Fibroblast of skin of left quadriceps (primary cell): ENCODE measurements at places on chromosomes 1 and 21.
A peak's percentile ranks its signal among the peaks of the same experiment; 100 is the strongest.

- DNase-seq = no peak
These were observed 3.8 kb downstream of the EFNA3 start for GRCh38 chr1:155082301-155083051.

DNA sequence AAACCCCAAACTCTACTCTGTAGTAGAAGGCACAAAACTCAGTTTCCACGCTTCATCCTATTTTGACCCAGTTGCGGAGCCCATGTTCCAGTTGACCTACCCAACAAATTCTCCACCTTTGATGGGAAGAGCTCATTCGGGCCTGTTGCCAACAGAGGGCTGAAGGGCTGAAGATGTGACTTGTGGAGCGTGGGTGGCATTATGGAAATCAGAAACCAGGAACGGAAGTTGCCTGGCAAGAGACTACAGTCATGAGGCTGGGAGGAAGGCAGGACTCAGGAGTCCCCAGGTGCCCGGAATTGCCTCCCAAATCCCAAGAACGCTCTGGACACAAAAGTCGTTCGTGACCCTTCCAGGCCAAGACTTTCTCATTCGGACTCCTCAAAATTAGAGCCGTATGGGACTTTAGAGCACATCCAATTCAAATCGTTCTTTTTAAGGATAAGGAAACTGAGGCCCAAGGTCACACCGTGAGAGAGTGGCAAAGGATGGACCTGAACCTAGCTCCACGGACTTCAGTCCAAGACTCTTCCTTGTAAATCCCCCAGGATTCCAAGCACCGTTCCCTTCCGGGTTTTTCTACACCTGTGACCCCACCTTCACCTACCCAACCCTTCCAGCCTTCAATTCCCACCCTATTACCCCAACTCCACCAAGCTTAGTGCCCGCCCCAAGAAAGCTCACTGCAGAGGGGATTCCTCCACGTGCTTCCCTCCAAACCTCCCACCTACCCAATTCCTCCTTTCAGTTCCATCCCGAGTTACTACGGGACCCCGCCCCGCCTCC lies 739 bp downstream of the SMG5 start:
- DNase-seq = no peak

DNA sequence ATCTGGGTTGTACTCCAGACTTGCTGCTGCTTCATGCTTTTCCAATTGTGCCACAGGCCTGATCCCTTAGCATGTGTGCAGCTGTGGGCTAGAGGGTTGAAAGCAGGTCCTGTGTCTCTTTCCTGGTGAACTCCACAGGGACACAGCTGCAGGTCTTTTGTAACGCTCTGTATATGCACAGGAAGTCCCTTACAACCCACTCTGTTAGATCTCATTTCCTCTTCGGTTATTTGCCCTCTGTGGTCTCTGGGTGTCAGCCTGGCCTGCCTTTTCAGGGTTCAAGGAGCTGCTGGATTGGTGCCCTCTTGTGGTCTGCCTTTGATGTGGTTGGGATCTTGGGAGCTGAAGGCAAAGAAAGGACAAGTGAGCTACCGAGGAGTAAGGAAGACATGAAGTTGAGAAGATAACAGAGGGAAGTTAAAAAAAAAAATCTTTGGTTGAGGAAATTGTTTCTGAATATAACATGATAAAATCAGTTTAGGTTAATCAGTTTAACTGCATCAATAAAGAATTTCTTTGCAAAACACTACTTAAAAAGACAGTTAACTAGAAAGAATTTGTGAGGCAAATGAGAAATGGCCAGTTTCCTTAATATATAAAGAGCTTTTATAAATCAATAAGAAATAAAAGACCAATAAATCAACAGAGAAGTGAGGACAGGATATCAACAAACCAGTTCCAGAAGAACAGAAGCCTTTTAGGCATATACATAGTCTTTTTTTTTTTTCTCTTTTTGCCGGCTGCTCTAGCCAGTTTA lies 44.1 kb downstream of the UCK2 start:
- DNase-seq = no peak

- DNase-seq = no peak
These were observed 7.5 kb downstream of the PUM1 start for GRCh38 chr1:31058012-31058411.

- no peak for DNase-seq
These were observed 19.7 kb upstream of the ATP13A2 start for GRCh38 chr1:17031436-17031835.

DNA sequence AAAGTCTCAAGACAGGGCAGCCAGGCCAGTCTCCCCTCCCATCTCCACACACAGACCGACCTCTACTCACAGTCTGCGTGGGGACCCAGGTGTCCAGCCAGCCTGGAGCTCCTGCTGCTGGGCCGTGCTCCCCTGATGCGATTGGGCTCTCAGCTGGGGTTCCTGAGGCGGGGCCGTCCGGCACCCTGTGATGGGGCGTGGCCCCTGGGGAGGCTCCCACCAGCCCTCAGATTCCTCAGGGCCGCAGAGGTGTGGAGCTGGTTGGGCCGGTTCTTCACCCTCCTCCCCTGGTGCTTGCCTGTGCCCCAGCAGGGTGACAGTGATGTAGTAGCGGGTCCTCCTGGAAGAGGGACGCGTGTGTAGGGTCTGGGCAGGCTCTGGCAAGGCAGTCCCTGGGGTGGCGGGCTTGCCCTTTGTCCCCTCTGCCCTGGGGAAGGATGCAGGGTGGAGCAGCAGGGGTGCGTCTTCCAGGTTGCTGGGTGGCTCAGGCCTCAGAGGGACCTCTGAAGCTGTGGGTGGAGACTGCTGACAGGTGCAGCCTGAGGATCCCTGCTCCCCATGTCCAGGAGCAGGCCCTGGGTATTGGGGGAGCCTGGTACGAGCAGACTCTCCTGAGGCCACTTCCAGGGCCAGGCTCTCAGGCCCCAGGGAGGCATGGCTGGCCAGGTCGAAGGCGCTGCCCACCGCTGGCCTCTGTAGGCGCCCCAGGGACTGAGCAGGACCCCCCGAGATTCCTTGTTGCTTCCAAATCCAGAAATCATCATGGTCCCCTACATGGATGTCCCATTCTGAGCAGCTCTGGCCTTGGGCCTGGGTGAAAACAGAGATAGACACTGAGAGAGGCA lies at the start of gene CRYBG2:
CRYBG2 (minus strand) TSS at position 155 of the 845 bp plus-strand sequence. CDS start 7,473 bp downstream, outside the sequence.
- no peak for DNase-seq

DNA sequence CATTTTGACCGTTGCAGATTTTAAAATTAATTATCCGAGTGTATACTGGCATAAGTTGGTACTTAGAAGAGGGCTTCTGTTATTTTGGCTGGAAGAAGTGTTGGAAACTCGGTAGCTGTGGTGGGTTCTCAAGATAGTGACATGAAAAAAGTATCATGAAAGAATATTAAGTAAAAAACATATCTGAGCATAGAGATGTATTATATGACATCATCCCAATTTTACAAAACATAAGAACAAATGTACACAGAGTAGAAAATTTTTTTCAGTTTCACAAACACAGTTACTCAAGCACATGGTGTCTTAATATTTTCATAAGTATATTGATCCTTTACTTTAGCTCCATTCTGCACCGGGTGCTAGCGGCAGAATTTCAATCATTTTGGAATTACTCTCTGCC lies 684 bp downstream of the IFI16 start:
- no peak for DNase-seq

GRCh38 chr1:182890927-182891610 lies 51.9 kb downstream of the DHX9 start:
- DNase-seq = no peak

DNA sequence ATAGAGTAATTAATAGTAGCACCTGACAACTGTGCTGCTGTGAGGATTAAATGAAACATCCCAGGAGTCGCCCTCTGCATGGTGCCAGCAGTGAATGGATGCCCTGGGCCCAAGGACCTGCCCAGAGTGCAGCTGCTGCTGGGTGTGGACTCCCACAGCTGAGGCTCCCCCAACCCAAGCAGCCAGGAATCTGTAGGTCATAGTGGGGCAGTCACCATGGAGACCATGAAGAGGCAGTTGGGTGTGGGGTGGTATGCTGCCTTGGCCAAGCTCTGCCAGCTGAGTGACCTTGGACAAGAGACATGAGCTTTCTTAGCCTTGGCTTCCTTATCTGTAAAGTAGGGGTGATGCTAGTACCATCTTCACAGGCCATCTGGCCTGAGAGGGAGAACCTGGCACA lies 9.4 kb downstream of the OLIG2 start:
- DNase-seq = no peak

DNA sequence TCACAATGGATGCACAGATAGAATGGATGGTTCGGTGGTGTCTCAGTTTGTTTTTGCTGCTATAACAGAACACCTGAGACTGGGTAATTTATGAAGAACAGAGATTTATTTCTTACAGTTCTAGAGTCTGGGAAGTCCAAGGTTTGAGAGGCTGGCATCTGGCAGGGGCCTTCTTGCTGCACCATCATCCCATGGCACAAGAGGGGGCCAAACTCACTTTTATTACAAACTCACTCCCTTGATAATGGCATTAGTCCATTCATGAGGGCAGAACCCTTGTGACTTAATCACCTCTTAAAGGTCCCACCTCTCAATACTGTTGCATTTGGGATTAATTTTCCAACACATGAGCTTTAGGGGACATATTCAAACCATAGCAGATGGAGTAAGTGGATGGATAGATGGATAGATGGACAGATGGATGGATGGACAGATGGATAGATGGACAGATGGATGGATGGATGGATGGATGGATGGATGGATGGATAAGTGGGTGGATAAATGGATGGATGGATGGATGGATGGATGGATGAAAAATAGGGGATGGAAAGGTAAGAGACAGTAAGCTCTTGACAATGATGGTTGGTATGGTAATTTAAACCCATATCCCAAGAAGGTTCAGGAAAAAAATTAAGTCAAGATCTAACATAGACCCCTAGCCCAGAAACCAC lies 16.5 kb downstream of the CAMK2N1 start:
- DNase-seq = no peak

DNA sequence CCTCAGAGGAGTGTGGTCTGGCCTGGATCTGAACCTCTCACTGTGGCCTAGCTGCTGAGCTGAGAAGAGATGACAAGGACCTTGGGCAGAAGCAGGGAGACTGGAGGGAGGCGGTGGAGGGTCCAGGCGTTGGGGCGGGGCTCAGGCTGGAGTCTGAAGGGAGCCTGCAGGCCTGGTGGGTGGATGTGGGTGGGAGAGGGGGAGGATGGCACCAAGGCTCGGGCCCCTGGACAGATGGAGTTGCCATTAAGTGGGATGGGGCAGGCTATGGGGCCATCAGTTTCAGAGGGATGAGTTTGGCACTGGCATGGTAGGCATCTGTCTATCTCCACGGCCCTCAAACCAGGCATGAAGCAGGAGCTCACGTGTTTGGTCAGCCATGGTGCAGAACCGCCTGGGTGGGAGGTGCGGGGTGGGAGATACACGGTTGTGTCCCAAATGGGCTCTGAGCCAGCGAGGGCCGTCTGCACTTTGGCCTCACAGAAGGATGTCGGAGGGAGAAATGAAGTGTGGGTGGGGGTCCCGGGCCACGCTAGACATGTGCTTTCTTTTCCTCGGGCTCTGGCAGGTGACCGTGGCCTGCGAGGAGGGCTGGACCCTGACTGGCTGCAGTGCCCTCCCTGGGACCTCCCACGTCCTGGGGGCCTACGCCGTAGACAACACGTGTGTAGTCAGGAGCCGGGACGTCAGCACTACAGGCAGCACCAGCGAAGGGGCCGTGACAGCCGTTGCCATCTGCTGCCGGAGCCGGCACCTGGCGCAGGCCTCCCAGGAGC lies 23.6 kb downstream of the PCSK9 start:
- DNase-seq = no peak

DNA sequence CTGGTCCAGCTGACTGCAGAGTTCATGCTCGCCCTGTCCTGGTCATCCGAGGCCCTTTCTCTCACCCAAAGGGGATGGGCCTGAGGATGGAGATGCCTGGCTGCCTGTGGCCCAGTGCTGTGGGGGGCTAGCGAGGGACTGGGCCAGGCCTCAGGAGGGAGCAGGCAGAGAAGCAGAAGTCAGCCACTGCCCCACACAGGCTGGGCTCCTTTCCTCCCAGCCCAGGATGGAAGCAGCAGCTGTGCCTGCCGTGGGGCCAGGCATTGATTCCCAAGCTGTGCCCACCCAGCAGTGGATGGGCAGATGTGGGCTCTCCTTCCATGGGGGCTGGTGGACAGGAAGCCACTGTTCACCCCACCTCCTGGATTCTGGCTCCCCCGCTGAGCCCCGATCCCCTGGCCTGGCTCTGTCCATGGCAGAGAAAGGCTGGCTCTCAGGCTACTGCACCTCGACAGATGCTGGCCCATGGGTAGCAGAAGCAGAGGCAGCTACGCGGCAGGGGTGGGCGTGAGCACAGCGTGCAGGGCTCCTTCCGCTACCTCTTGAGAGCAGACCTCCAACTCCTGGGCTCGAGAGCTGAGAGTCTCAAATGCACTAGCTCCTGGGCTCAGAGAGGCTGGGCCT lies 24.6 kb downstream of the RUNX3 start:
- no peak for DNase-seq

GRCh38 chr21:40797891-40798290 lies 49.1 kb downstream of the DSCAM start:
- DNase-seq = peak; percentile 76

DNA sequence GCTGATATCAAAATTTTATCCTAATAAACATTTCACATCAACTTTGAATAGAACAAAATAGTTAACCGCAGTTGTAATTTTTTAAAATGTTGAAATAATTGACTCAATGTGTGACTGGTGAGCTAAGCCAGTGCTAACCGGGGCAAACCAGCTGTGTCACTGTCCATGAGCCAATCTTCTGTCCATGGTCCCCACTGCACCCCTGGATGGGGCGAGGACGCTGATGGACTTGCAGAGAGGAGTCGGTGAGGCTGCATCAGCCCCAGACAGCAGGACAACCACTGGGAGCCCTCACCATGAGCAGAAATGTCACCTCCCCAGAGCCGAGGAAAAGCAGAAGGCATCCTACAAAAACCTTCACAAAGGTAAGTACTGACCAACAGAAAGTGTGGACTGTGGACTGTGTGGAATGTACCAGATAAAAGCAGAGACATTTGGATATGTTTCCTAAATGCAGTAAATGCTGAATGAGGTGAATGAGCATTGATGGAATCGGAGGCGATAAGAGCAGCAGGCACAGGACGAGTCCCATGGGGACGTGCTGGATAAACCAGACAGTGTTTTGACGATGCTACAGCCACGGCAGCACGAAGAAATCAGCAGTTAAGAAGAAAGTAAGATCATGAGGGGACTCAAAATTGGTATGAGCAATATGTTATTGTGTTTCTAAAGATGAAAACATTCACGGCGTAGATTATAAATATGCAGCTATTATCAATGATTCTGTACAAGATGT lies 115.0 kb upstream of the BACE2 start:
- no peak for DNase-seq

- DNase-seq = no peak
These were observed 186.5 kb downstream of the ROR1 start for GRCh38 chr1:63960326-63960725.
